ENCODE measurements at places on chromosomes 13 and 19.
A peak's percentile ranks its signal among the peaks of the same experiment; 100 is the strongest.

- DNase-seq, result no peak
Observed at GRCh38 chr19:54806516-54806838, 3.1 kb downstream of the KIR2DL4 start.

- DNase-seq, result no peak
Observed at GRCh38 chr13:113138792-113139551, 16.4 kb downstream of the F10 start.

GRCh38 chr19:980133-980998 is 3.8 kb upstream of the WDR18 start:
- DNase-seq, result no peak

- DNase-seq, result no peak
Observed at GRCh38 chr13:93409001-93409400, 182.4 kb downstream of the GPC6 start.

DNA sequence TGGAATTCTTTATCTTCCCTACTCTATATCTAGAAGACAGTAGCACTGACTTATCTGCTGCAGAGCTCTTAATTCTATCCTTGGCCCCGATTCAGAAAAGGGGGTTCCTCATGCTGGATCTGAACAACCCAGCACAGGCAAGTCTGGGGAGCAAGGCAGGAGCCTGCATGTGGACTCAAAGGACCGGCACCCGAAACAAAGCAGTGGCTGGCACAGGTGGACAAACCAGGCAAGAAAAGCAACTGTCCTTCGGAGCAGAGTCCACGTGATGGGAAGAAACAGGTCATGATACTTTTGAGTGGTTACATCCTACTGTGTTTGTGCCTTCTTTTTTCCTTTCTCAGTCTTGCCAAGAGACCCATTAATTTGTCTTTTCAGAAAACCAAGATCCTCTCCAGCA is 38.3 kb downstream of the GPR42 start:
- no peak for DNase-seq

- DNase-seq, result no peak
Observed at GRCh38 chr13:97125810-97126738, 96.1 kb upstream of the MBNL2 start.

- peak; percentile 41 for DNase-seq
Observed at GRCh38 chr19:55585658-55586339, 5.2 kb upstream of the ZNF579 start.

GRCh38 chr13:44197791-44198770 is 175.5 kb upstream of the SERP2 start:
- DNase-seq, result no peak

DNA sequence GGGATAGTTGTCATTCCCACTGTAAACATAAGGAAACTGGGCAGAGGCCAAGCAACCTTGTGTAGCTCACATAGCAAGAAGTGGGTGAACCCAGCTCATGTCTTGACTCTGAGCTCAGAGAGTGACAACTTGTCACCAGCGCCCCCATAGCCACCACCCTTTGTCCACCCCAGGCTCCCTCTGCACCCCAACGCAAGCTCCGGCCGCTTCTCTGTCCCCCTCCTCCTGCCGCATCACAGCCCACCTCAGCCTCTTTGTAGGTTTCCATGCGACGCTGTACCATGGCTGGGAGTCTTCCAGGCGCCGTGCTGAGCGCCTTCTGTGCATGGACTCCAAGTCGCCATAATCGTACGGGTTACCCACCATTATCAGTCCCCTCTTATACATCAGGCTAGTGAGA is 3.3 kb downstream of the GP6 start:
- DNase-seq, result no peak

DNA sequence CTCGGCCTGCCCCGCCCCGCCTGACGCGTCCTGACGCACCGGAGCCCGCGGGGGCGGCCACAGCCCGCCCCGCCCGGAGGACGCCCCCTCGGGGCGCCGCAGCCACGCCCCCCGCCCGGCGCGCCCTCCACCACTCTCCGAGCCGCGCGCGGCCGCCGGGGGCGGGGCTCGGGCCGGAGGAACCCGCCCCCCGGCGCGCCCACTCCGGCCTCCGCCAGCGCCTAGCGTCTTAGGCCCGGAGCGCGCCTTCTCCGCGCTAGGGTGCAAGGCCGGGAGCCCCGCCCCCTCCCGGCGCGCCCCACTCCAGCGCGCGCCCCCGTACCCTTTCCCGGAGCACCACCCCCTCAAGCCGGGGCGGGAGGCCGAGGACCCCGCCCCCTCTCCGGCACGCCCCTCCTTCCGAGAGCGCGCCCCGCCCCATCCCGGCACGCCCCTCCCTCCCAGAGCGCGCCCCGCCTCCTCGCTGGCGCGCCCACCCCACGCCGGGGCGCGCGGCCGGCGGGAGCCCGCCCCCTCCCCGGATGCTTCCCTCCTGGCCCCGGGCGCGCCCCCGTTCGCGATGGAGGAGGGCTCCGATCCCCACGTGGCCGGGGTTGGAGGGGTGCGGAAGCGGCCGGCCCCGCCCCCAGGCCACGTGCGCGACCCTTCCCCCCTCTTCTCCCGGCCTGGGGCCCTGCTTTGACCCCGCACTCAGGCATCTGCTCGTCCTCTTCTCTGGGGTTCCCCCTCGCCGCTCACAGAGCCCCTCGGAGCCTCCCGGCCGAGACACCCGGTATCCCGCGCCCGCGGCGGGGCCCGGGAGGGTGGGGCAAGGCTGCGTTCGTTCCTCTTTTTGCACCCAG is 480 bp upstream of the KLF16 start:
- DNase-seq, result peak; percentile 91

DNA sequence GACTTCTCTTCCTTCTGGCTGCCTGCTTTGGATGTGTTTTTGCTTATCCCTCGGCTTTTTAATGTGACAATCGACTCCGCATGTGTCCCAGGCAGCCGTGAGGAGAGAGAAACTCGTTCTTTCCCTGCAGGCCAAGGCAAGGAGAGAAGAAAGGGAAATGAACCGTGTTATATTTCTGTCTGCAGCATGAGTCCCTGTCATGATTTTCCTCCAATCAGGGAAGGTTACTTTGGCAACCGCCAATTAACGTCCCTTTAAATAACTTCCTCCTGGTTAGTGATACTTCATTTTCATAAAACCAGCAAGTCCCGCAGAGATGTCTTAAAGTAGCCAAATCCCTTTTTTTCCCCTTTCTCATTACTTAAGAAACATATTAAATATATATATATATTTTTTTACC is 42.6 kb downstream of the RFC3 start:
- DNase-seq, result no peak

GRCh38 chr13:89361909-89362308 is 1690.7 kb downstream of the SLITRK5 start:
- DNase-seq, result no peak

- DNase-seq, result no peak
Observed at GRCh38 chr13:103883164-103883563, 816.9 kb upstream of the SLC10A2 start.

DNA sequence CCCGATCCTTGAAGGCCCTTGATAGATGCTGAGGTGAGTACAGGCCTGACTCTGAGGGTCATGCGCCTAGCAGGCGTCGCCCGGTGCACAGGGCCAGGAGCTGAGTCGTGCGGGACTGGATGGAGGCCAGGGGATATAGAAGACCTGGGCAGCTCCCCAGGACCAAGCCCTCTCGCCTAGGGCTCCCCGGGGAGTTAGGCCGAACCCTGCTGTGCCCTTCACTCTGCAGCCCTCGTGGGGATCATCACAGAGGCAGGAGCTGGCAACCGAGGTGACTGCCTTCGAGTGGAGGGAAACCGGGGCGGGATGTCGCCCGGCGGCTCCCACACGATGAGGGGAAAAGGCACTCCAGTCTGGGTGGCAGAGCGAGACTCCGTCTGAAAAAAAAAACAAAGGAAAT is 11.7 kb downstream of the CSNK1G2 start:
- DNase-seq, result no peak

DNA sequence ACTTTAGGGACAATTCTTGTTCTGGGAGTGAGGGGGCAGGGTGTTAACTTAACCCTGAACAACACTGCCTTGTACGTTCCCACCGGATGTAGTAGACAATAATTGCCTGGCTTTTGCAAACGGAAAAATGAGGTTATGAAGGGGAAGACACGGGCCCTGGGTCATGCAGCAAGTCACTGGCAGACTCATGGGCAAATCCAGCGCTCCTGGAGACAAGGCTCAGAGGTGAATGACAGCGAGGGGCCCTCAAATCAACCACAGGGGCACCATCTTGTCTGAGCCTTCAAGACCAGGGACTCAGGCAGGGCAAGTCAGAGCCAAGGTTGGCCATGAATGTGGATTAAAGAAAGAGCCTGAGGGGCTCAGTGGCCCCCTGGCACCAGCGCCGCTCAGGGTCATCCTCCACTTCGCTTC is 2.8 kb downstream of the RASA3 start:
- DNase-seq, result no peak

DNA sequence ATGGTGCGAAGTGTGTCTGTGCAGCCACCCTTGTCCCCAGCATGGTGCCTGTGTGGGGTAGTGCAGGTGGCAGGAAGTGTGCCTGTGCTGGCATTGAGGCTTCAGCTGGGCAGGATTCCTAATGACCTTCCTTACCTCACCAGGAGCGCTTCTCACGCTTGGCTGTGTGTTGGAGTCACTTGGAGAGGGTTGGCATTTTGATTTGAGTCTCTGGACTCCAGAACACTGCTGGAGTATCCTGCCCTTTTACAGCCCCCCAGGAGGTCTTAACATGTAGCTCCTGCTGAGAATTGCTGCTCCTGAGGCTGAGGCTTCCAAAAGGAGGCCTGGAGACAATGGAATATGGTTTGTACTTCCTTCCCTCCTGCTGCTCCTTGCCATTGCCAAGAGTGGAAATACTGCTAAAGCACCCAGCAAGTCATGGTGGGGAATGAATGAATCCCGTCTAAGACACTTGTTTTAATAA is 87.1 kb downstream of the ARHGEF7 start:
- DNase-seq, result no peak

DNA sequence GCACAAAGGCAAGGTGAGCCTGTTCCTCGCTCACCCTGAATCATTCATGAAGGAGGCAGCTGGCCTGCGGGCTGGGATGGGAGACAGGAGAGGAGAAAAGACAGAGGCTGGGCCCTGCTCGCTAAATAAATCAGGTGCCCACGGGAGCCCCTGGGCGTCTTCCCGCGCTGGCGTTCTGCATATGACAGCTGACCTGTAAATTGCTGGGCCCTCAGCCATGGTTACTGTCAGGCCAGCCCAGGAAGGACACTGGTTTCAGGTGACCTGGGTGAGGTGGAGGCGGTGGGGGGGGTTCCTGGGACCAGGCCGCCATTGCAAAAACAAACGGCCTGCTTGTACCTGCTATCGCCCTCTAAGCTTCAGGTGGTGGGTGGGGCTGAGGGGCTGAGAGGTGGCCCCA is 3.4 kb upstream of the PTBP1 start:
- no peak for DNase-seq

DNA sequence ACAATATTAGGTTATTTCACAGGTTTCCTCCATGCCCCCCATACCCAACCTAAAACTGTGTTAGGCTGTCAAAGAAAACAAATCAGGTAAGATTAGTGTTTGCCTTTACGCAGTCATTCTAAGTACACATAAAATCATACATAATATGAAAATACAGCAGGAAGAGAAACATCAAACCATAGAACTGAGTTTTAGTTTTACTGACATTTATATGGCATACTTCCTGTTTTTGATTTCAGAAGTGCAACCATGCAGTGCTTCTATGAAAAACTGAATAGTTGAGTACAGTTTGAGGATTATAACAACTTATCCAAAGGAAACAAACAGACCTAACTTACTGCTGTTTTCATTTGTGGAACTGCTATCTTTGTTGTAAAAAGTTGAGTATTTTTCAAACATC is 91.3 kb downstream of the KCNRG start:
- DNase-seq, result no peak

GRCh38 chr13:102978168-102978567 is 88.0 kb downstream of the SLC10A2 start:
- DNase-seq, result no peak

DNA sequence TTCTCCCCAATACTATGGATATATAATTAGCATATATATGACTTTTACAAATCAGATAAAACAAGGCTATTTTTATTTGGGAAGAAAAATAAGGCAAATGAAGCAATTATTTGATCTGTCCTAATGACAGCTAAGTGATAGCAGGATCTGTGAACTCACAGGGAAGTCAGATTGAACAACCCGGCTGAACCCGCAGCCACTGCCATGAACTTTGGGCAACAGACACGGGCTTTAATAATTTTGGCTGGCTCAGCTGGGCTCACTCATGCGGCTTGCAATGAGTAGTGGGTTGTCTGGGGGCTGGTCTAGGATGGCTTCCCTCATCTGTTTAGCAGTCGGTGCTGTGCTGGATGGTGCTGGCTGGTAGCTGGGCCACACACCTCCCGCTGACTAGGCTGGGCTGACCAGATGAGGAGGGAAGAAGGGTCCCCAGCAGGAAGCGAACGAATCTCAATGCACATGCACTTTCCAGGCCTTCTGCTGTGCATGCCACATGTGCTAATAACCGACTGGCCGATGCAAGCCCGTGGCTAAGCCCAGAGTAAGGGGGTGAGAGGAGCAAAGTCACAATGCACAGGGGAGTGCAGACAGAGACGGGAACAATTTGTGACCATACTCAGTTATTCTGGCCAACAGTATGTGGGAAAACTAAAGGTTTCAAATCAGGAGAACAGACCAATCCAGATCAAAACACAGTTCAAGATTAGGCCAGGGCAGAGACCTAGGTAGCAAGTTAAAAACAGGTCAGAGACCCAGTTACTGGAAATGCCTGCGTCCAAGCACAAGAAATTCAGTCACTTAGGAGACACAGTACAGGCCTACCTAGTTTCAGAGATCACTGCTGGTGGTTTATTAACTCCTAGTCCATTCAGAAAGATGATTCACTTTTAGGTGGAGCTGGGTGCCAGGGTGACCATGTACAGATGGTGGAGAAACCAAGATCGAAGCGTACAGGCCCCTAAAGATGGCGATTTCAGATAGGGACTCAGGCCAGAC is 22.3 kb downstream of the CRYL1 start:
- no peak for DNase-seq

DNA sequence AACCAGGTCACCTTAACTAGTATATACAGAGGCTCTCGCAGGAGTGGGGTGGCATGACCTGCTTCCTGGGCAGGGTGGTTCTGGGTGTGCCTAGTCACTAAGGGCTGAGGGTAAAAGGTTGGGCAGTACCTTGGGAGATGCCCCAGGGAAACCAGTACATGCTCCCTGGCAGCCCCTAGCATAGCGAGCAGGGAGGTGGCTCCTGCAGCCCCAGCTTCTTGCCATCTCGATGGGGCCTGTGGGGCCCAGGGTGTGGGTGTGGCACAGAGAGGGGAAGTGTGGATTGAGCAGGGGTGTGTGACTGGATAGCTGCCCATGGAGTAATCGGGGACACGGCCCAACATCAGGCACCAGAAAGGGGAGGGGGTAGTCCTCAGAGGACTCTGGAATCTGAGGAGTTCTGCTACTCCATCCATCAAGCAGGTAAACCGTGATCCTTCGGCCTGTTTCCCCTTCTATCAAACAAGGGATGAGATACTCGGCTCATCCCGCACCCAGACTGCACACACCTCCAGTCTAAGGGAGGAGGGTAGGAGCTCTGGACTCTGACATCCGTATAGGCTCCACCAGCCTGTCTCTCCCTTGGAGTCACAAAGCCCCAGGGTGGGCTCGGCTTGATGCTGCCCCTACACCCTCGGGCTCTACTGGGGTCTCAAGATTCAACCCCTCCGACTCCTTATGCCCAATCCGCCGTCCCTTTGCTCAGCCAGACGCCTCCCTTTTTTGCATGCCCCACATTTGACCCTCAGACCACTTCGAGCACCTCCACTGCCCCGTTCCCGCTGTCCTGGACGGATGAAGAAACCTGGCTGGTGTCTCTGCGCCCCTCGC is 1.1 kb downstream of the ZBTB45 start:
- DNase-seq, result no peak

GRCh38 chr13:45681113-45681512 is 21.0 kb upstream of the CBY2 start:
- no peak for DNase-seq

- no peak for DNase-seq
Observed at GRCh38 chr13:24675806-24676570, 4.2 kb upstream of the ATP12A start.
